ENCODE measurements at places on chromosomes 6 and 20. TPM values are rescaled to one million over a fixed set of nuclear protein-coding genes. Genes with fewer than 3 reads are reported as not detected.

DNA sequence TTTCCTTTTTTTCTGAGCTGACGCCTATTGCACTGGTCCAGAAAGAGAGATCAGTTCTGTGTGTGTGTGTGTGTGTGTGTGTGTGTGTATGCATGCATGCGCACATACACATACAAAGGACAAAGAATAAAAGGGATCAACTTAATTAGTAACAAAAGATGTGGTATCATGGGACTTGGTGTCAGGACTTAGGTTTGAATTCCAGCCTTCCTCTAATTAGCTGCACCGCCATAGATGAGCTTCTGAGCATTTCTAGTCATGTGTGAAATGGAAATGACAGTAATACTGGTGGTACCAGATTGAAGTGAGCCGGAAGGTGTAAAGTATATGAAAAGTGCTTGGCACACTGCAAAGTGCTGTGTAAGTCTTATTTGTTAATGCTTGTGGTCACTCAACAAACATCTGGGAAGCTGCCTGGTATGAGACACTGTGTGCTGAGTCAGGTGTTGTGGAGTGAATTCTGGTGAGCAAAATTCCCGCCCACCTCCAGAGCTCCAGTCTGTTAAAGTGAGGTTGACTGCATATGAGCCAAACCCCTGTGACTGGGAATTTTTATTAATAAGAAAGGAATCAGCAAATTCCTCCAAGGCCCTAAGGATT is 12.4 kb downstream of the DAAM2 start:
- H3K36me3 ChIP-seq = no peaks in the 10 kb centered on the region
- H3K4me3 ChIP-seq = no peak overlapping the region
- no peak overlapping the region for H3K27ac ChIP-seq
- no peak for DNase-seq

- peaks cover 77% of the 10 kb centered on the region for H3K36me3 ChIP-seq
- H3K27ac ChIP-seq = no peak overlapping the region
Observed at GRCh38 chr6:100763617-100764241, 117.4 kb downstream of the ASCC3 start.

The OLIG3 gene
- not detected for total RNA-seq

DNA sequence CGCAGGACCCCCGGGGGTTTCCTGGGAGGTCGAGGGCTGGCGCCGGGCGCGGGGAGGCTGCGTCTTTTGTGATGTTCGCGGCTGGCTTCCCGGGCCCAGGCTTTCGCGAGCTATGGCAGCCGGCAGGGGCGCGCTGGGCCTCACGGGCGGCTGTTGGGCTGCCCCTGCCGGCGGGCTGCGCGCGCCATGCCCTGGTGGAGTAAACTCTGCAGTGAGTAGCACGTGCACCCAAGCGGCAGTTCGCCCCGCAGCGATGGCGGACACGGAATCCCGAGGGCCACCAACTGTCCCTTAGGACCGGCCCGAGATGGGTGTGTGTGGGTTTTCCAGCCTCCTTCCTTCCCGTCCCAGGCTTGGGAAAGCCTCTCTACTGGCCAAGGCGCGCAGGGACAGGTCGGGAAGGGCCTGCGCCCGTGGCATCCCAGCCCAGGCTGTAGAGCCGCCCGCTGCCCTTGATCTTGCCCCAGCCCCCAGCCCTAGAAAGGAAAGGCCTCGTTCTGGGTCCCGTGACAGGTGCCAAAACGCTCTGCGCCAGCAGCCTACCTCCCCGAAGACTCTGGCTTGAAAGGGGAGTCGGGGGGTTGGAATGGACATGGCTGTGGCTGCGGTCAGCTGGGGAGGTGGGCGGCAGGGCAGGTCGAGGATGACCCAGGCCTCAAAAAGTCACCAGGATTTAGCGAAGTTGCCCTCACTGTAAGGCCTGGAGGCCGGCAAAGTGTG is 49.7 kb downstream of the ZBTB2 start:
- no peaks in the 10 kb centered on the region for H3K27me3 ChIP-seq
- H3K4me3 ChIP-seq = no peak overlapping the region
- H3K27ac ChIP-seq = no peak overlapping the region

All from endodermal cell (in vitro differentiated cells).